Uterus (tissue), 4 donors: ENCODE measurements at places on chromosomes 13 and 19. TPM values are rescaled to one million over a fixed set of nuclear protein-coding genes. Genes with fewer than 3 reads are reported as not detected.

The NTF4 gene
- total RNA-seq = 0.64 TPM

The SHC2 gene
- 3.3 TPM for total RNA-seq

The C3 gene
- 45.4 TPM for total RNA-seq

The ZNF626 gene
- total RNA-seq = 56.5 TPM

DNA sequence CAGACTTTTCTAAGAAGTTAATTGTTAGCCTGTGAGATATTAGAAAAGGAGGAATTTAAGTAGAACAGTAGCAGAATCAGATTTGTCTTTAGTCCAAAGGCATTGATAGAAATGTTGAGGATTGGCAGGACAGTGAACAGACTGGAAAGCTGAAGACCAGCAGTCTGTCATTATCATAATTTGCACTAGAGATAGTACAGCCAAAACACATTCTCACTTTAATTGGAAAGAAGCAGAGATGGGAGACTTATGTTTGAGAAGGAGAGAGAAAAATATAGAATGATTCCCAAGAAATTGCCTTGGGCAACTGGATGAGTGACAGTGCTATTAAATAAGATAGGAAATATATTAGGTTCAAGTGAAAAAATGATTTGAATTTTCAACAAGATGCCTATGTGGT is 755.5 kb downstream of the SLITRK5 start:
- H3K4me3 ChIP-seq = no peak overlapping the region
- no peaks in the 10 kb centered on the region for H3K36me3 ChIP-seq

DNA sequence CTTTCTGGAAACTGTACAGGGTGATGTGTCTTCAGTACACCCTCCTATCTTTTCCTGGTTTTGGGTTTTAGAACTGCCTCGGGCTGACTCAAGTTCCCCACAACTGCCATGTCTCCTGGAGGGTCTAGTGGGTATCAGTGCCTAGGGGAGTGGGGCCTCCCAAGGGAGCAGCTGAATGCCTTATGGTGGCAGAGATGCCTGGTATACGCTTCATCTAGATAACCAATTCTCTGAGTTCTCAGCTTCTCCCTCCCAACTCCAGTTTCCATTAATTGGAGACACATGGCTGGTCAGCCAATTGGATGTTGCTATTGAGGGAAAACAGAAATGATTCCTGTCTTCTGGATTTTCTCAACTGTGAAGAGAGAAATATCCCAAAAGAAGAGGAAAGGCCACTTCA is 12.8 kb downstream of the ZNF439 start:
- DNase-seq = no peak
- no peak overlapping the region for H3K4me3 ChIP-seq
- H3K4me1 ChIP-seq = no peaks in the 10 kb centered on the region
- H3K27ac ChIP-seq = no peak overlapping the region
- no peaks in the 10 kb centered on the region for H3K27me3 ChIP-seq

- DNase-seq = no peak
- H3K36me3 ChIP-seq = no peaks in the 10 kb centered on the region
- H3K4me3 ChIP-seq = no peak overlapping the region
- no peaks in the 10 kb centered on the region for H3K4me1 ChIP-seq
- H3K27me3 ChIP-seq = no peaks in the 10 kb centered on the region
- no peak overlapping the region for H3K27ac ChIP-seq
These were observed 66.5 kb downstream of the RXFP2 start for GRCh38 chr13:31805841-31806240.

GRCh38 chr13:45209229-45209628 is 8.4 kb upstream of the KCTD4 start:
- no peak overlapping the region for H3K4me3 ChIP-seq
- no peak for DNase-seq
- H3K27ac ChIP-seq = no peak overlapping the region
- peaks cover 6% of the 10 kb centered on the region for H3K4me1 ChIP-seq

GRCh38 chr19:51040151-51040550 is 5.3 kb upstream of the KLK12 start:
- no peaks in the 10 kb centered on the region for H3K4me1 ChIP-seq
- H3K4me3 ChIP-seq = no peak overlapping the region
- DNase-seq = no peak
- no peaks in the 10 kb centered on the region for H3K27me3 ChIP-seq
- no peak overlapping the region for H3K27ac ChIP-seq

DNA sequence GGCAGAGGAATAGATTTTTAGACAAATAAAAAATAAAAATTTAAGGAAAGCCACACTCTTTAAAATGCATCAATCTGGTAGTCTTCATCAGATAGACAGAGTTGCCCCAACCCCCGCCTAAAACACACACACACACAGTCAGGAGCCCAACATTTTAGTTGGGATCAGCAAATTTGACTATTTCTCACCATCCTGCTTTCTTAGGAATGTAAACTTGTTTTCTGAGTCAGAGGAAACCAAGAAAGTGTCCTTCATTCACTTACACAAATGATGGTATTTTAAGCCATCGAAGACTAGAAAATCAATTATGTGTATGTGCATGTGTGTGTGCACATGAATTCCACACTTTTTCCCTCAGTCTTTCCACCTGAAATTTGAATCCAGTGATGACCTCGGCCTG is 1657.5 kb downstream of the SLITRK1 start:
- no peaks in the 10 kb centered on the region for H3K36me3 ChIP-seq
- no peaks in the 10 kb centered on the region for H3K27me3 ChIP-seq
- H3K4me1 ChIP-seq = no peaks in the 10 kb centered on the region

DNA sequence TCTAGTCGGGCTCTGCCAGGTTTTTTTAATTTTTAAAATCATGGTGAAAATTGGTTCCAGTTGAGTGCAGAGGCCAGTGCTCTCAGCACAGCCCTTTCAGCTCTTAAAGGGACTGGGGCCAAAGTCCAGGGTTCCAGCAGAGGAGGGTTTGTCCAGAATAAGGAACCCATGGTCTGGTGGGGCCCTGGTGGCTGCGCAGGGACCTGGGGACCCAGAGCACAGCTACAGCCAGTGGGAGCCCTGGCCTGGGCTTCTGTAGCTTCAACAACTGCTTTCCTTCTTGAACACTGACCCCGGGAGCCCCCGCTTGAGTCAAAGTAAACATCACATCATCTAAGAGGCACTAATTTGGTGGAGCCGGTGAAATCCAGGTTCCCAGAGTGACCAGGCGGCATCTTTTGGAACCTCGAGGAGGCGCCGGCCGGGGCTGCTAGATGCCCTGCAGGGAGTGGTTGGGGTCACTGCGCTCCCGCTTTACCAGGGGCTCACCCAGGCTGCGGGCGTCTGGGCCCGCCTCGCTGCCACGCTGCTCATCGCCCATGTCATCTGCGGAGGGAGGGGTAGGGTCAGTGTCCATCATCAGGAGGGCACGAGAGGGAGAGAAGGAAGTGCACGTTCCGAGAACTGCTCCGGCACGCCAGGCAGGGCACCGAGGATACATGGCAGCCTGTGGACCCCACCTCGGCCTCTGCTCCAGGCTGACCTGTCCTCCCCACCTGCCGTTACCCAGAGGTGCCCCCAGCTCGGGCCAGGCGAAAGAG is 16.6 kb upstream of the RANBP3 start:
- no peak overlapping the region for H3K27ac ChIP-seq
- no peak for DNase-seq
- no peaks in the 10 kb centered on the region for H3K4me1 ChIP-seq
- H3K36me3 ChIP-seq = no peaks in the 10 kb centered on the region

- no peaks in the 10 kb centered on the region for H3K27me3 ChIP-seq
- DNase-seq = no peak
- H3K36me3 ChIP-seq = no peaks in the 10 kb centered on the region
These were observed 1.6 kb upstream of the ZNF567 start for GRCh38 chr19:36685835-36686234.

GRCh38 chr19:7395360-7396066 is 46.8 kb downstream of the ARHGEF18 start:
- H3K27me3 ChIP-seq = no peaks in the 10 kb centered on the region
- no peaks in the 10 kb centered on the region for H3K4me1 ChIP-seq
- peak overlapping the region; percentile 67 for H3K27ac ChIP-seq
- peak overlapping the region; percentile 99 for H3K4me3 ChIP-seq
- no peak for DNase-seq

DNA sequence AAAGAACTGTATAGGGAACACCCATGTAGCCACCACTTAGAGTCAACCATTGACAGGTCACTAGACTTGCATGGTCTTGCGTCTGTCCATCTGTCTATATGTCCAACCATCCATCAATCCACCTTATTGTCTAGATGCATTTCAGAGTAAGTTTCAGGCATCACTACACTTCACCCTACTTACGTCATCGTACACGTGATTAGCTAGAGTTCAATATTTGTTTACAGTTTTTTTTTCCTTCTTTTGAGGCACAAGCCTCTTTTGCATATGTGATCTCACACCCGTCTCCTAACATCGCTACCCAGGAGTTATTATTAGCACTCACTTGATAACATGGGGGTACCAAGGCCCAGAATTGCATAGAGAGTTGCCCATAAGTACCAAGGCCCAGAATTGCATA is 6.9 kb downstream of the CACNG7 start:
- no peak overlapping the region for H3K27ac ChIP-seq
- no peak for DNase-seq
- no peaks in the 10 kb centered on the region for H3K4me1 ChIP-seq
- no peak overlapping the region for H3K4me3 ChIP-seq

- H3K36me3 ChIP-seq = no peaks in the 10 kb centered on the region
- no peaks in the 10 kb centered on the region for H3K4me1 ChIP-seq
- H3K27me3 ChIP-seq = no peaks in the 10 kb centered on the region
- no peak overlapping the region for H3K27ac ChIP-seq
- no peak for DNase-seq
These were observed 72.9 kb downstream of the RYR1 start for GRCh38 chr19:38506375-38506722.

DNA sequence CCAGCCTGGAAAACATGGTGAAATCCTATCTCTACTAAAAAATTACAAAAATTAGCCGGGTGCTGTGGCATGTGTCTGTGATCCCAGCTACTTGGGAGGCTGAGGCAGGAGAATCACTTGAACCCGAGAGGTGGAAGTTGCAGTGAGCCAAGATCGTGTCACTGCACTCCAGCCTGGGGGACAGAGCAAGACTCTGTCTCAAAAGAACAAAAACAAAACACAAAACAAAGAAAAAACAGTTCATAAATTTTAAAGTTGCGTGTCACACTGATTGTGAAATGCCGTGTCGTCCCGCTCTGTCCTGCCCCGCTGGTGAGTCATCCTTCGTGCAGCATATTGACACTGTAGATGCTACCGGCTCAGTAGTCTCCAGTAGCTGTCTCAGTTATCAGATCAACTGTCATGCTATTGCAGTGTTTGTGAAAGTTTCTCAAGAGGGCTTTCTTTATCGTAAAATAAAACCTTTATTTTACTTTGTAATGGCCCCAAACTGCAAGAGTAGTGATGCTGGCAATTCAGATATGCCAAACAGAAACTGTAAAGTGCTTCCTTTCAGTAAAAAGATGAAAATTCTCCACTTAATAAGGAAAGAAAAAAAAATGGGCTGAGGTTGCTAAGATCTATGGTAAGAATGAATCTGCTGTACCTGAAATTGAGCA is 36.4 kb upstream of the IGFL1 start:
- H3K4me1 ChIP-seq = no peaks in the 10 kb centered on the region
- H3K27me3 ChIP-seq = no peaks in the 10 kb centered on the region
- DNase-seq = no peak
- no peaks in the 10 kb centered on the region for H3K36me3 ChIP-seq
- H3K4me3 ChIP-seq = no peak overlapping the region
- H3K27ac ChIP-seq = no peak overlapping the region

DNA sequence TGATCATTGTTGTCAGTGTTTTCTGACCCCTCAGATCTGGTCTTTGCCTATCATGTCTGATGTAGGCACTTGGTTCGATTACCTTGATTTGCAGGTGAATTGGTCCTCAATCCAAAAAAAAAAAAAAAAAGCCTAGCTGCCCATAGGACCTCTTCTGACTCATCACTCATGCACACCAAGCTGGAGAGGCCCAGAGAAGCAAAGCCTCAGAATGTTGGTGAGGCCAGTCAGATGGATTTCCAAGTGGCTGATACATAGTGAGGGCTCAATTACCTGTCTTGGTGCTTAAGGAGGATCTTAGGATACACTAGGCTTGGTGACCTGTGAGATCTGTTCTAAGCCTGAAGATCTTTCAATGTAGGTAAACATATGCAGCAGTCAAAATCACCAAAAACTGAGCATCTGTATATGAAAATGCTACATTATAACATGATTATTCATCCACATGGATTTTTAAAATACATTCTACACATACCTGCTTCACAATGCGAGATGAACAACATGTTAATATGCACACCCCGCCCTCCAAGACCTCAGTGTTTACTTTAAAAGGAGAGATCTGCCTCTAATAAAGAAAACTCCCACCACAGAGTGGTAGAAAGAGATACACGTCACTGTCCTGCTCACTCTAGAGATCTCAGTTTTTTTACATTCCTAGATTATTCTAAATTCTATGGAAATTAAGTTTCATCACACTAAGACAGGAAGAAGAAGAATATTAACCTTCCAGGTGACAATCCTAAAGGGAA is 79.9 kb upstream of the RAP2A start:
- DNase-seq = no peak
- no peaks in the 10 kb centered on the region for H3K27me3 ChIP-seq
- H3K36me3 ChIP-seq = no peaks in the 10 kb centered on the region
- no peak overlapping the region for H3K4me3 ChIP-seq
- H3K27ac ChIP-seq = no peak overlapping the region

DNA sequence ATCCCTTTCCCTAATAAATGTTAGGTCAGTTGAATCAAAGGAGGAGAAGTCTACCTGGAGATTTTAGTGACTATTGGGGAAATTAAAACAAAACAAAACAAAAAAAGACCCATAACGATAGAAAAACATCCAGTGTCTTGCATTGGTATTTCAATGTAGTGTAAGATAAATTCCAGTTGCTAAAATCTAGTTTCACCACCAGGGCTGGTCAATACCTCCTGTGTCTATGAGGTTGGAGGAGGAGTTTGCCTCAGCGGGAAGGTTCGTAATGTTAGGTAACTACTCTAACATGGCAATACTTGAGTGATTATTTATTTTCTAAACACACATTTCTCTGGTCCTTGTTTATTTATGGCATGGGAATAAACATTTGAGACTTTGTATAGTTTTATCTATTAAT is 483.2 kb downstream of the FGF9 start:
- no peak overlapping the region for H3K4me3 ChIP-seq
- no peaks in the 10 kb centered on the region for H3K4me1 ChIP-seq
- no peaks in the 10 kb centered on the region for H3K27me3 ChIP-seq
- no peak for DNase-seq
- no peak overlapping the region for H3K27ac ChIP-seq

DNA sequence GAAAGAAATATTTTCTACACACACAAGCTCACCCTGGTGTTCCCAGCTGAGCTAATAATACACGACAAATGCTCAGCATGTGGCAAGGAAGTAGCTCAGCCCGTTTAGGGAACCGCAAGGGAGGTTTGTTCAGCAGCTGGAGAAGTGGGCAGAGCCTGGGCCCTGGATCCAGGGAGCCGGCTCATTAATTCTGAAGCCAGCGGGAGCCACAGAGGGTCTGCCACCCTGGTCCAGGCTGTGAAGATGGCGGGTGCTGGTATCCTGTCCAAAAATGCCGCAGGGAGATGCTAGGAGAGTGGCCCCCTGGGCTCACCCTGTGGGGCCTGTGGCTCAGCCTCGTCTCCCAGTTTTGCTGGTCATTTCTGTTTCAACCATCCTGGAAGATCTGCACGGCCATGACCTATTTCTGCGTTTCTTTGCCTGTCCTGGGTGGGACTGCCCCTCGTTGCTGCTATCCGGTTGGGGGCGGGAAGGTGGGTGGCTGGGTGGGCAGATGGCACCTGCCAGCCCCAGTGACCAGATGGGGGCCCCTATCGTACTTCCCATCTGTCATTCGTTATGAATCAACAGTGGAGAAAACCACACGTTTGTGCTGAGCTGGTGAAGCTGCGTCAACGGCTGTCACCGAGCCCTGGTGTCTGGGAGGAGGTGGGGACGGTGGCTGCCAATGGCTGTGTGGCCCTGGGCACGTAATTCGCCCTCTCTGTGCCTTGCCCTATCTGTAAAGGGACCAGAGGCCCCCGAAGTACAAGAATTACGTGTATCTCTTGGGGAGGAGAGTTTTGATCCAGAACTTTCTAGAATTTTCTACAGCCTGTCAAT is 2.7 kb upstream of the GNA15 start:
- peaks cover 5% of the 10 kb centered on the region for H3K4me1 ChIP-seq
- H3K4me3 ChIP-seq = no peak overlapping the region
- peak overlapping the region; percentile 24 for H3K27ac ChIP-seq
